ENCODE measurements at places on chromosomes 6 and 20. TPM values are rescaled to one million over a fixed set of nuclear protein-coding genes. Genes with fewer than 3 reads are reported as not detected.

The KIAA0408 gene
- polyA plus RNA-seq = 3.3 TPM

The SNTA1 gene
- 14.3 TPM for polyA plus RNA-seq

The HMGCLL1 gene
- 3.2 TPM for polyA plus RNA-seq

The ZFP57 gene
- polyA plus RNA-seq = 0.24 TPM

The BPIFB4 gene
- not detected for polyA plus RNA-seq

The FARS2 gene
- polyA plus RNA-seq = 20.6 TPM

The MCCD1 gene
- 16.0 TPM for polyA plus RNA-seq

The MAK gene
- polyA plus RNA-seq = 1.4 TPM

The SLC17A2 gene
- polyA plus RNA-seq = 0.38 TPM

Data from left renal cortex interstitium (tissue), 4 donors.